ENCODE measurements at places on chromosomes 11 and 22.
A peak's percentile ranks its signal among the peaks of the same experiment; 100 is the strongest.

DNA sequence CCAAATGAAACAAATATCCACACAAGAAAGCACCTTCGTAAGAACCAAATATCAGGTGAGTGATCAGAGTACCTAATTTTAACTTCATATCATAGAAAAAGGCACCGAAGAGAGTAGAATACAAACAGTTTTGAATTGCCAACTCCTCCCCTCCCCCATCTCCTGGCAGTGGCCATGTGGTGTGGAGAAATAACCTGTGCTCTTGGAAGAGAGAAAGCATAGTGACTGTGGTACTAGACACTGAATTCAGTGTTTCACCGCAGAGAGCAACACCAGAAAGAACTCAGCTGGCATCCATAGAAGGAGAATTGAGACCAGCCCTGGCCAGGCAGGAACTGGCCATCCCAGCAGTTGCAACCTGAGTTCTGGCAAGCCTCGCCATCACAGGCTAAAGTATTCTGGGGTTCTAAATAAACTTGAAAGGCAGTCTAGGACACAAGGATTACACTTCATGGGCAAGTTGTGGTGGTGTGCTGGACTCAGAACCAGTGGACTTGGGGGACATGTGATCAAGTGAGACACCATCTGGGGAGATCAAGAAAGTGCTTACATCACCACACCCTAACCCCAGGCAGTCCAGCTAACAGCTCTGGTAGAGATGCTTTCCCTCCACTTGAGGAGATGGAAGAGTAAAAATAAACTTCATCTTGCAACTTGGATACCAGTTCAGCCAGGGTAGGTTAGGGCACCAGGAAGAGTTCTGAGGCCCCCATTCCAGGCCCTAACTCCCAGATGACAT, 1003.2 kb downstream of the NTM start:
- DNase-seq = no peak

DNA sequence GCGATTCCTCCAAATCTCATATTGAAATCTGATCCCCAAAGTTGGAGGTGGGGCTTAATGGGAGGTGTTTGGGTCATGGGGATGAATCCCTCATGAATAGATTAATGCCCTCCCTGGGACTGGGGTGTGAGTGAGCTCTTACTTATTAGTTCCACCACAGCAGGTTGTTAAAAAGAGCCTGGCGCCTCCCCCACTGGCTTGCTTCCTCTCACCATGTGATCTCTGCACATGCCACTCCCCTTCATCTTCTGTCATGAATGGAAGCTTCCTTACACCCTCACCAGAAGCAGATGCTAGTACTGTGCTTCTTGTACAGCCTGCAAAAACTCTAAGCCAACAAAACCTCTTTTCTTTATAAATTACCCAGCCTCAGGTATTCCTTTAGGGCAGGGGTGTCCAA, 8.8 kb downstream of the RRAS2 start:
- DNase-seq = no peak

- DNase-seq = no peak
Measured at GRCh38 chr11:115598257-115598901, 94.2 kb upstream of the CADM1 start.

DNA sequence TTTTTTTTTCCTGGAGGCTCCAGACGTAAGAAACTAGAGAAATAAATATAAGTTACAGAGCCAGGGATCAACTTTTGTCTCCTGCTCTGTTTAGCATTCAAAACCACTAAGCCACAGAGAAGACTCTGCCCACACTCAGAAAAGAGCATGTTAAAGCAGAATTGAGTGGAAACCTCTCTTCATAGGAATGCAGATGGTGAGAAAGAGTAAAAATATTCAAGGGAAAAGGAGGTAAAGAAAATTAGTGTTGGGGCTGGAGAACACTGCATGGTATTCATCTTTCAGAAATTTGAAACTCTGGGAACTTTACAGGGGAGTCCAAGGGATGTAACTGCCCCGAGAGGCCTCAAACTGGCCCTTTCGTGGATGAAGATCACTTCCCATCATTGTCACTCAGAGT, 65.1 kb downstream of the CLMP start:
- DNase-seq = no peak

- DNase-seq = peak; percentile 7
Measured at GRCh38 chr11:65851811-65852507, 6.0 kb downstream of the CFL1 start.

All from SK-N-DZ (cell line).